ELF-1 (cell line): ENCODE measurements at places on chromosomes 7 and 10.

GRCh38 chr10:79060641-79061255, 8.0 kb upstream of the ZMIZ1 start:
- no peak for DNase-seq

GRCh38 chr10:102598243-102598642, 46.0 kb upstream of the TRIM8 start:
- DNase-seq, result no peak

GRCh38 chr10:102630663-102631062, 13.6 kb upstream of the TRIM8 start:
- DNase-seq, result no peak

DNA sequence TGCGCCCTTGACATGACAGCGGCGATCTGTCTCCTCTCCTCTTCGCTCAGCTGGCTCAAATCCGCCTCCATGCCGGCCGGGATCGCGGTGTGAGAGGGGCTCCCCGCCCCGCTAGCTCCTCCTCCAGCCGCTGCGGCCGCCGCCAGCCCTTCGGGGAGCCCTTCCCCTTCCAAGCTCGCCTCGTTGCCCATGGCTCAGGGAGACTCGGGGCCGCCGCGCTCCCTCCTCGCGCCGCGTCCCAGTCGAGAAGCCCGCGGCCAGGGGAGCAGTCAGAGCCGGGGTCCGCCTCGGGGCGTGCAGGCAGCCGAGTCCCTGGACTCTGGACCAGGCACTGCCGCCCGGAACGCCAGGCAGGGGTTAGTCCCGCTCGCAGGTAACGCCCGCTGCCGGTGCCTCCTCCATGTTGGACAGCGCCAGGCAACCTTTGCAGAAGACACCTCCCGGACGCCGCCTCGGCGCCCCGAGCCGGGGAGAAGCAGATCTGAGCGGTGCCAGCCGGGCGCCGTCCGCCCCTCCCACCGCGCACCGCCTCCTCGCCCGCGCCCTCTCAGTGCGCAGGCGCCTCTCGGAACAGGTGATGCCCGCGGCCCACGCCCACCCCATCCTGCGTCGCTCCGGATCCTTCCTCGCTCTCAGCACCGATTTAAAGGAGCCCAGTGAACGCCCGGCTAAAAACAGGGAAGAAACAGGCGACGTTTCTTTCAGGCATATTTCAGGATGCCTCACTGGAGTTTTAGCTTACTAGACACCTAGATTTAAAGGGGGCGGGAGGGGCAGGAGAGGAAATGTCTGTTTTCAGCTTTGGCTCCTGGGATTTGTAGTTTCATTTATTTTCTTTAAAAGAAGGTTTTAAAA, at the start of gene PCLO:
PCLO (minus strand) TSS at position 483 of the 855 bp plus-strand sequence; CDS start at position 191, 292 bp downstream.
- peak; percentile 97 for DNase-seq

GRCh38 chr7:50803359-50804337, 21.0 kb upstream of the GRB10 start:
- DNase-seq, result no peak

DNA sequence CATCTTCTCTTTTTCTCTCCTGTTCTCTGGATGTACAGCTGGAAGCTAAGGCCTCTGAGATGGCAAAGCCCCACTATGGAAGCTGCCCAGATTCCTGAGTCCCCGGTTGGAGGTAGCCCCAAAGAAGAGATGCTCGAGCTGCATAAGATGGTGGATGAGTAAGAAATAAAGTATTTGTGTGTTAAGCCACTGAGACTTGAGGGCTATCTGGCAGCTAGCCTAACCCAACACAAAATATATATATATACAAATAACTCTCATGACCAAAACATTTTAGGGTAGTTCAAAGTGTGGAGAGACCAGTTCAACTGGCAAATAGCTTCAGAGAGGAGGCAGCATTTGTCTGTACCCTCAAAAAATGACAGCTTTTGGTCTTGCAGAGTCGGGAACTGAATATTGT, 72.4 kb upstream of the PDE1C start:
- no peak for DNase-seq

- DNase-seq, result peak; percentile 30
Observed at GRCh38 chr7:108448584-108449505, 7.4 kb downstream of the NRCAM start.

- no peak for DNase-seq
Observed at GRCh38 chr10:82866424-82867020, 991.5 kb downstream of the NRG3 start.

GRCh38 chr7:5284304-5285281, 1.9 kb downstream of the SLC29A4 start:
- peak; percentile 79 for DNase-seq

GRCh38 chr10:124680675-124681074, 63.5 kb downstream of the FAM53B start:
- DNase-seq, result no peak

DNA sequence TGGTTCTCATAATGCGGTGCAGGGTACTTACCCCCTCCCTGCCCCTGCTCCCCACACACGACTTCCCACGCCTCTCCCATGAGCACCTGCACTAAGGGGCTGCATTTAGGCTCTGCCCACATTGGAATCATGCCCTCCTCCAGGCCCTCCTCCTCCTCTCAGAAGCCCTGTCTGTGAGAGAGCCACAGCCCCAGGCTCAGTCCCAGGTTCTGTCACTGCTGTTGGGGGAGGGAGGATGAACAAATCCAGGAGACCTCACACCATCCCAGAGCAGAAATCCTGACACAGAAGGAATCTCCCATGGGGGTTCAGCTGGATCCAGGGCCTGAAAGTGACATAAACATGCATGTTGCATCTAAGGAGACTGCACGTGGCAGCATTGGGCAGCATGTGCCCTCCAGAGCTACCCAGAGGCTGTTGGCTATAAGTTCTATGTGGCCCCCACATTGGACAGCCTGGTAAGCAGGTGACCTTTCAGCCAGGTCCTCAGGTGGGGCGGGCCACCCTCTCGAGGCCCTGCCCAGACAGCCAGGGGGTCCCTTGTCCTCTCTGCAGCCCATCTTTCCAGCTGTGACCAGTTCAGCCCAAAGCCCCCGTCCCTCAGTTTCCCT, 1.6 kb upstream of the PILRA start:
- peak; percentile 51 for DNase-seq

DNA sequence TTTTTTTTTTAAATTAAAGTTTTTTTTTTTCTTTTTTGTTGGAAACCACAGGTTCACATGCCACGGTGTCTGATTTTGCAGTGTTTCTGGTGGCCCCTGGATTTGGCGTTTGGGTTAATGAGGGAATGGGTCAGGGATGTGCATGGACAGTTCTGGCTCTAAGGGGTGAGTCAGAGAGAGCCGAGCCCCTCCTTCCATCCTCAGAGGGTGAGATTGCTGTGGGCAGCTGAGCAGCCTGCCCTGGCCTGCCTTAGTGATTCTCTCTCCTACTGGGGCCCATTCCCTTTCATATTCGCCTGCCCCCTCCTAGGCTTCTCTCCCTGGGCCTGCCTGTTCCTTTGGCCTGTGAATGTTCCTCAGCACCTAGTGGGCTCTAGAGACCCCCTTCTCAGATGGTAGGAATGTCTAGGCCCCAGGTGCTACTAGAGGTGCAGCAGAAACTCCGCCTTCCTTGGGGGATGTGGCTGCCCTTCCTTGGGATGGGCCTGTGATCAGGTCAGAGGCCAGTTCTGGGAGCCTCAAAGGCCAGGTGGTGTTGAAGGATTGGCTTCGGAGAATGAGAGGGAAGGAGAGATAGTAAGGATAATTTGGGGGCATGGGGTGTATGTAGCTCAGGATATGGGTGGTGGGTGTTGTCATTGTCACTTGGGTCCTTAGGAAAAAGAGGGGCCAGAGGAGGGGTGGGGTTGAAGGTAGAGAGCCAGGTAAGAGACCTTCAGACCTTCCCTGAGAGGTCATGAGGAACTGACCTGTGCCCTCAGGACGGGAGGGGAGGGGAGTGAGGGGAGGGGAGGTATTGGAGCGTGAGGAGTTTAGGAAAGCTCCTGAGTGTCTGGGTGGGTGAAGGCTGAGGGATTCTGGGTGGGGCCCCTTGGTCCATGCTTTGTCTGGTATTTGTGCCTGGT, 19.8 kb downstream of the TSPAN14 start:
- no peak for DNase-seq

DNA sequence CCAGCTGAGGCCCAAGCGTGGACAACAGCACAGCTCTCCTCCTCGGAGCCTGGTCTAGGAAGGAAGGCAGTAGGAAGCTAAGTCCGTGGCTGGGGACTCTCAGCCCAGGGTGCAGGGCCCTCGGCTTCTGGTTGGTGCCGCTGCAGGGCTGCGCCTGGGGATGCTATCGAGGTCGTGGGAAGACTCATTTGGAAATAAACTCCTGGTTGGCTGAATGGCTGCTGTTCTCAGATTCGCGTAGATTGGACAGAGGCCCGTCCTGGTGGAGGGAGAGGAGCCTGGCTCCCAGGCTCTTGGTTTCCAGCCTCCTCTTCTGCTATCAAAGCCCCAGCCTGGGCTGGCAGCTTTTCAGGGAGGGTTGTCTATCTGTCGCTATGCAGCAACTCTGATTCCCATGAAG, 152.6 kb upstream of the FZD8 start:
- DNase-seq, result peak; percentile 33

DNA sequence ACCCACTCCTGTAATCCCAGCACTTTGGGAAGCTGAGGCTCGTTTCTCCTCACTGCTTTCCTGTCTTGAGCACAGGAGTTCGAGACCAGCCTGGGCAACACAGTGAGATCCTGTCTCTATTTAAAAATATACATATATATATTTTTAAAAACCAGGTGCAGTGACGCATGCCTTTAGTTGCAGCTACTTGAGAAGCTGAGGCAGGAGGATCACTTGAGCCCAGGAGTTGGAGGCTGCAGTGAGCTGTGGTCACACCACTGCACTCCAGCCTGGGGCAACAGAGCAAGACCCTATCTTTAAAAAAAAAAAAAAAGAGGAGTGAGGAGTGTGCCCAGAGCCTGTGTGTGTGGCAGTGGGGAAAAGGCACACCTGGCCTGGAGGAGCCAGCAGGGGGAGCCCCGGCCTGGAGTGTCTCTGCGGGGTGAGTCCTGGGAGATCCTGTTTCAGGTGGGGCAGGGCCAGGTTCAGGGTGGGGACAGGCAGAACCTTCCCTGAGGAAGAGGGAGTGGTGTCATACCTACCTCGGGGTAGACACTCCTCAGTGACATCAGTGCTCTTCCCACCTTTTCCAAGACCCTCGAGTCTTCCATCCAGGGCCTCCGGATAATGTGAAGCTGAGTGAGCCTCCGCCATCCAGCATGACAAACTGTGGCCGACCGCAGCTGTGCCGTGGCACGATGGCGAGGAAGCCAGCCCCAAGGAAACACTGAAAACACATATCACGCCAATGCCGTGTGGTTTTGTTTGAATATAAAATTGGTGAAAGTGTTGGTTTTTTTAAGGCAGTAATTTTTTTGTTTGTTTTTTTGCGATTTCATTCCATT, 9.0 kb upstream of the ARPC1B start:
- DNase-seq, result peak; percentile 75

- DNase-seq, result no peak
Observed at GRCh38 chr10:128853537-128853936, 613.5 kb upstream of the MGMT start.

- no peak for DNase-seq
Observed at GRCh38 chr10:71554671-71555070, 158.0 kb downstream of the CDH23 start.

GRCh38 chr10:79223091-79224048, 123.9 kb upstream of the PPIF start:
- peak; percentile 94 for DNase-seq

- DNase-seq, result no peak
Observed at GRCh38 chr7:24057243-24057642, 226.7 kb upstream of the NPY start.

GRCh38 chr7:101819183-101819582, 1.8 kb downstream of the CUX1 start:
- no peak for DNase-seq

DNA sequence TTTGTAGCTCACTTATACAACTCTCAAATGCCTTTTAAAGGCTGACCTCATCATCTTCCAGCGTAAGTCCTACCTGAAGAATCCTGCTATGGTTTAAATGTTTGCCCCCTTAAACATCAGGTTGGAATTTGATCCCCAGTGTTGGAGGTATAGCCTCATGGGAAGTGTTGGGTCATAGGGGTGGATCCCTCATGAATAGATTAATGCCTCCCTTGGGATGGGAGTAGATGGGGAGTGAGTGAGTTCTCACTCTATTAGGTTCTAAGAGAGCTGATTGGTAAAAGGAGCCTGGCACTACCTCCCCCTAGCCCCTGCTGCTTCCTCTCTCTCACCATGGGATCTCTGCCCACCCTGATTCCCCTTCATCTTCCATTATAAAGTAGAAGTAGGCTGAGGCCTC, 285.6 kb downstream of the FZD1 start:
- DNase-seq, result no peak

DNA sequence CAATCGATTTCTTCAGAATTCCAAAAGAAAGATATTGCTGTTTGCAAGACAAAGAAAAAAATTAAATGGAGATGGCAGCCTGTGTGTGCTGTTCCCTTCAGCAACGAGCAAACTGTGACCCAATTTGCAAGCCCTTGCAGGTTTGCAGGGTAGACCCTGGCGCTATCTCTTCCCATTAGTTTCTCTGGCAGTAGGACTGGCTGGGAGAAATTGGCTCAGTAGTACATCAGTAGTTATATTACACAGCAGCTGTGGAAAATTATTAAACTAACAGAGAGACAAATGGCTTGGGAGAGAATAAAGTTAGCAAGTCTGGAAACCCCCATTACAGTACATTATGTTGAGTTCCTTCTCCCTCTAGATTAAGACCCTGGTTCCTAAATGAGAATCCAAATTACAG, 116.4 kb upstream of the ITGB1 start:
- no peak for DNase-seq

DNA sequence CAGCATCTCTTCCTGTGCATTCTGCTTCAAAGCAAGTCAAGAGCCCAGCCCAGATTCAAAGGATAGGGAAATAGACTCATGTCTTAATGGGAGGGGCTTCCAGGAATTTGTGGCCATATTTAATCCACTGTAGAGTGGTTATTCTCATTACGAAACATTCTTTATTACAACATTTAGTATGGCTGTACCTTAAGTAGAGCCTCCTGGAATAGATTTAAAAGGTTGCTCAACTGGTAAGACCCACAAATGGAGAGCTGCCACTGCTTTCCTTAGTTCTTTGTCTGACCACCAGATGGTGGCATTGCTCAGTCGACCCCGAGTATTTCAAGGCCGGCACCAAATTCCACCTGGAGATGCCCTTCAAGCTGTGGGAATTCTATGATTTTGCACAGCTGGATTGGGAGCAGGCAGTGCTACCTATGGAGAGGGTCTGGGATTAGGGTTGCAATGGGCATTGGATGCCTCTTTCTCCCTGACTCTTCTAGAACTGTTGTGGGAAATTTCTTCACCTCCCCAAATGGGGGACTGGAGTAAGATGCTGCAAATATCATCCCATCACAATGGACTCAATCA, 102.2 kb downstream of the RBM20 start:
- peak; percentile 76 for DNase-seq

- no peak for DNase-seq
Observed at GRCh38 chr10:102491136-102491535, 11.4 kb downstream of the ACTR1A start.

DNA sequence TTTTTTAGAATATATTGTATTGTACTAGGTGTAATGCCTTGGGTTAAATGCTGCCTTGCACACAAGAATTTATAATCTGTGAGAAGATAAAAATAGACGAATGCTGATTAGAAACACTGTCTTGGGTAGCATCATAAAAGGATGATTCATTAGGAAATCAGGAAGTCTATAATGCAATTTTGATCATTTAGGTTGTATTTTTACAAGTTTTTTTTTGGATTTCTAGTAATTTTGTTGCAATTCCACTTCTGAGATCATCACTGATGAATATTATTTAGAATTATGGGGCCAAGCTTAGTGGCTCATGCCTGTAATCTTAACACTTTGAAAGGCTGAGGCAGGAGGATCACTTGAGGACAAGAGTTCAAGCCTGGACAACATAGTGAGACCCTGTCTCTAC, 29.6 kb downstream of the WBP1L start:
- no peak for DNase-seq

- DNase-seq, result no peak
Observed at GRCh38 chr10:92142949-92143348, 147.9 kb downstream of the CPEB3 start.

- DNase-seq, result no peak
Observed at GRCh38 chr7:15012135-15012534, 109.6 kb upstream of the DGKB start.
